Activated CD4-positive, alpha-beta T cell treated with anti-CD3 and anti-CD28 coated beads, Interleukin-2, amount 50 U/mL, for 24 hours (primary cell): ENCODE measurements at places on chromosomes 16 and 17.

DNA sequence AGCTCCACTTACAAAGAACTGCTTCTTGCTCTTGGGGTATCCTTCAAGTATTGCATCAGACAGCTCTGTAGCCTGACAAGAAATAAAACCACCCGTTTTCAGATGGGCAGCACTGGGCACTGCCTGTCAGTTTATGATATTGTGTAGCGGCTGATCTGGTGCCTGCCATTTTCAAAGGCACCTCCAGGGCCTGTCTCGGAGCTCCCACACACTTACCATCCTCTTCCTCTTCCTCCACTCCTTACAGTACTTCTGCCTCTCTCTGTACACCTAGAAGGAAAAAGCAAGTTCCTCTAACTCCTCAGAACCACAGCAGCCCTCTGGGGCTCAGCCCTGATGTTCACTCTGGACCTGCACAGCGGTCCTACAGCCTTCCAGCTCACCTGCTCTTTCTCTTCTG is 4.4 kb downstream of the PSMC3IP start:
- DNase-seq, result no peak

DNA sequence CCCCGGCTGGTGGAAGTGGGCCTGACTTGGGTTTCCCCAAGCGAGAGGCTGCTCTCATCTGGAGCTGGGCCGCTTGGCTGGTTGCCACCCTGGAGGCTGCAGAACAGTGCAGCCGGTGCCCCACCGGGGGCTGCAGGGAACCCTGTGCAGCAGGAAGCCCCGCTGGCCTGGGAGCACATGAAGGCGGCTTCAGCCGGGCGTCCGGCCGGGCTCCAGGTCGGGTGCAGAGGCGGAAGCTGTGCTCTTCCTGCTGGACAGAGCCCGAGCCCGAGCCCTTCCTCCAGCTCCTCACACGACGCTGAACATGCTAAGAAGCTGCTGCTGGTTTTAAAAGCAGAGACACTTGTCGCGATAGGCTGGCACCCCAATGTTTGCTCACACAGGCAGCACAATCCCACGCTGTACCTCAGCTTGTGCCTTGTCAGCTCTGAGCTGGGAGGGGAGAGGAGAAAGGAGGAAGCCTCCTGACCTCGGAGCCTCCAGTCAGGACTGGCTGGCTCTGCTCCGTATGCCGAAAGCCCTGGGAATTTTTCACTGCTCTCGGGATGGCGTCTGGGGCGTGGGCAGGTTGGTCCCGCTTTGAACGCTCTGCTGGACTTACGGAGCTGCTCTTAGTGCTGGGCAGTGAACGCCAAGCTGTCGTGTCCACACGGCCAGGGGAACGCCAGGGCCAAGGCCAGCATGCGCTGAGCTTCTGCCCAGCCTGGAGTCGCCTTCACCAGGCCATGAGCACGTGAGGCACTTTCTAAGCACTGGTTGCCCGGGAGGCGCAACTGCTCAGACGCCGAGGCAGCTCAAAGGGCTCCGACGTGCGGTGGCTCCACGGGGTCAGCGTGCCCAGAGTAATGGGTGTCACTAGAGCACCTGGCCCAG is 8.8 kb downstream of the CDK5R1 start:
- DNase-seq, result no peak

DNA sequence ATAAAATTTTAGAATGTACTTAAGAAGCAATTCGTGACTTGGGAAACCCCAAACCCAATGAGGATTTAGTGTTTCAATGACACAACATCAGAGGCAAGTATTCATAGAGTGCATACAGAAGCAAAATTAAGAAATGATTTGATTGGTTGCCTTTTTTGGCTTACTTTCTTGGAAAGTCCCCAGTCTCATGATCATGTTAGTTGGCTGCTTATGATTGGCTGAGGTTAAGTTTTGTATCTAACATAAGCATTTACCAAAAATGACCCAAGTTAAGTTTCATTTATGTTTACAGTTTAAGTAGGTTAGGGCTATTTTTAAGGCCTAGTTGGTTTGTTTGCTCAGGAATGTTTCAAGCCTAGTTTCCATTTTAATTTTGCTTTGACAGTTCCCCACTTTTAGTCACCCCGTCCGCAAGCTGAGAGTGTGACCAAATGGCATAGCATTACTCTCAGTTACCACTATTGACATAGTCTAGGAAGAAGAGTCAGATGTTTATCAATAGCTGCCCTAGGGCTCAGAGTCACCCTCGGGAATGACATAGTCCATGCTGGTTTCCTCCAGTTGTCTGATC is 36.2 kb downstream of the DGKE start:
- no peak for DNase-seq

DNA sequence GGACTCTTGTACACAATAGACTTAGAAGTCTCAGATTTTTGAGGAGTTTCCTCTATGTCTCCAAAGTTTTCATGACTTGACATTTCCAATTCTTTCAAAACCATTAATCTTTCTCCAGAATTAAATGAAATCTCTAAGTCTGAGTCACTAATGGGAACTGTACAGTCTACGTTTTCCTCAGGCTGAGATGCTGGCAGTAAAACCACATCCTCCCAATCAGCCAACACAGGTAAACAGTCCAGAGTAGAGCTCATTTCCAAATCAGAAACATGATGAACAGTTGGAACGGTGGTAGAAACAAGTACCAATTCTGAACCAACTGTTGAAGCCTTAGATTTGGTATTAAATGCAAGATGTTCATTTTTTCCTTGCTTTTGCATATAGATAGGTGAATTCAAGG is 7.9 kb downstream of the ERI2 start:
- no peak for DNase-seq

GRCh38 chr16:78599271-78599670 is 499.8 kb downstream of the WWOX start:
- DNase-seq, result no peak

DNA sequence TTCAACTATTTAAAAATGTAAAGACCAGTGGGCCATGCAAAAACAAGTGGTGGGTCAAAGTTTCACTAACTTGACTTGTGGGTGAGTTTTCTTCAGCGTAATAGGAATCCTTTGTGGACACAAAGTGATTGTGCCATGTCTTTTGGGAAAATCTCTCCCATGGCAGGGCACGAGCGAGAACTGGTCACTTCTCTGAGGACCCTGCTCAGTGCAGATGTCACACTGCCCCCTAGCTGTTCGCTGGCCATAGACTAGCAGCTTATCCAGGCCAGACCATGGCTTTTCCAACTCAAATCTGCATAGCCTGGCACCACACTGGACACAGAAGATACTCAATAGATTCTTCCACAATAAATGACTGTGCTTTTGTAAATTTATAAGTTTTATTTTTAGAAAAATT is 306.0 kb upstream of the CCL2 start:
- DNase-seq, result no peak
